Activated T-cell treated with anti-CD3 and anti-CD28 coated beads, Interleukin-2, amount 50 U/mL, for 24 hours (primary cell): ENCODE measurements at places on chromosomes 6 and 20.

- DNase-seq = peak; percentile 77
These were observed 534 bp downstream of the ZNF76 start for GRCh38 chr6:35259948-35260590.

- DNase-seq = no peak
These were observed 66.8 kb upstream of the EDN1 start for GRCh38 chr6:12223383-12223782.

- no peak for DNase-seq
These were observed 24.0 kb upstream of the INSM1 start for GRCh38 chr20:20343932-20344331.

DNA sequence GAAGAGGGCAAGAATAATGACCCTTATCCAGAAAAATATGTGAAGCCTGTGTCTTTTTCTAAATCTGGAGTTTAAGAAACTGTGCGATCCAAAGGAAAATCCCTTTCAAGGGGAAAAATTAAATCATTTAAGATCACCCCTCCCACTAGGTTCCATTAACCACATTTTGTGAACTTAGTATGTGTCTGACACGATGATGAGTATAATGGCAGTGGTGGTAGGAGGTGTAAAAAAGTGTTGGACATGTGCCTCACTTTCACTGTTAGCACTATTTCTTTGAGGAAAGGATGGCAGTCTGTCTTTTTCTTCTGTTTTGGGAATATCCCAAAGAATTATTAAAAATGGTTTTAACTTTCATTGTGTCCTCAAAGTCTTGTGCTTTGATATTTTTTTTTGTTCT lies 392.3 kb upstream of the CITED2 start:
- DNase-seq = no peak

DNA sequence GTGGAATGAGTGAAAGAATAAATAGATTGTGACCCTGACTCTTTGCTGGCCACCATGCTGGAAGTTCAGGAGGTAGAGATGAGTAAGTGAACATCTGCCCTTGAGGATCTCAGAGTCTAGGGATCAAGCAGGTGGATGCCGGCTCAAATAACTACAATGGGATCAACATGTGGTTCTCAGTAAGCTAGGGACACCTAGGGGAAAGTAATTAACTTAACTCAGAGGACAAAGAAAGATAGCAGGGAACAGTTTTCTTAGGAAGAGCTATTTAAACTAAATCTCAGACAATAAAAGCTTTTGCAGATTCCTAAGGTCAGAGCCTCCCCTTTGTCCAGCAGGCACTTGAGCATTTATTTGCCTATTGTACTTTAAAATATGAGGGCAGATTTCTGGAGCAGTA lies 29.1 kb downstream of the SLC13A3 start:
- DNase-seq = no peak

DNA sequence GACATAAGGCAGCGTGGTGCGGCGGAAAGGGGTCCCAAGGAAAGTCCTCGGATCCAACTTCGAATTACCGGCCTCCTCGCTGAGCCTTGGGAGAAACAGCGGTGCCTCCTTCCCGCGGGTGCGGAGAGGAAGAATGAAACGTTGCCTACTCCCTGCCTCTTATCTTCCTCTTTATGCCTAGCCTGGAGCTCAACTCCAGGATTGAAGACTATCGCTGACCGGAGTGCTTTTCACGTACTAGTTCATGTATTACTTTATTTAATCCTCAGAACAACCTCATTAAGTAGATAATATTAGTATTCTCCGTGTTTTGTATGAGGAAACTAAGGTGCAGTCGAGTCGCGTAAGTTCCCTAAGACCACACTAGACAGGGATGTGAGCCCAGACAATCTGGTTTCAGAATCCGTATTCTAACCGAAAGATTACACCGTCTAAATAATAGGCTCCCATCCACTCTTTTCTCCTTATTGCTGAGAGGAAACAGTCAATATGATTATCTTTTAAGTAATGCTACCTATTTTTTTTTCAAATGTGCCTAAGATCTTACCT lies 793 bp upstream of the PDSS2 start:
- no peak for DNase-seq

DNA sequence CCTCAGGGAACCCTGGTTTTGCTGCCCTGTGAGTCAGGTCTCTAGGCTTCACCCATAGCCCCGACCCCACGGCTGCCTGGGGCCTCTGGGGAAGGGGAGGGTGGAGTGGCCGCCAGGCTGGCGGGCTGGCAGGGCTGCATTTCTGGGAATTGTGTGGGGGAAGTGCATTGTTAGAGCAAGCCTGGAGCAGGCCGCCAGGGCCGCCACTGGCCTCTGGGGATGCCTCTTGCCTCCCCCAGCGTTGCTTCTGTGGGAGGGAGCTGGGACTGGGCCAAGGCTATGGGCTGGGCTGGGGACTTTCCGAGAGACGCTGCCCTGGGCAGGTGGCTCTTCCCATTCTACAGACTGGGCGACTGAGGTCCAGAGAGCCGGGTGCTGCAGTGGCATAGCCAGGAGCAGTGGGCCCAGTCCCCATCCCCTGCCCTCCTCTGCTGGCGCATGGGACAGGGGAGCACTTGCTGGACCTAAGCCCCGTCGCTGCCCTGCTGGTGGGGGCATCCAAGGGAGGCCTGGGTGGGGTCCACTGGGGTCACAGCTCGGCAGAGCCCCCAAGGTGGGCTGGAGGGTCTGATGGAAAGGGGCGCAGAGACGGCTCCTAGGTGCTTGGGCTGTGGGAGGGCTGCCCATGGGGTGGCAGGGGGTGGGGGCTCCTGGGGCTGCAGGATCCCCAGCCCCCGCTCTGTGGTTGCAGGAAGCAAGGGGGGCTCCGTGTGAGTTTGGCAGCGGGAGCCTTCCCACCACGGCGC lies 6.6 kb upstream of the SOX18 start:
- no peak for DNase-seq

- no peak for DNase-seq
These were observed 140.9 kb downstream of the LPA start for GRCh38 chr6:160523223-160523622.
